Choroid plexus epithelial cell (primary cell): ENCODE measurements at places on chromosomes 6 and 20.
A peak's percentile ranks its signal among the peaks of the same experiment; 100 is the strongest.

GRCh38 chr6:134398453-134398852, 80.5 kb upstream of the SGK1 start:
- DNase-seq, result no peak

DNA sequence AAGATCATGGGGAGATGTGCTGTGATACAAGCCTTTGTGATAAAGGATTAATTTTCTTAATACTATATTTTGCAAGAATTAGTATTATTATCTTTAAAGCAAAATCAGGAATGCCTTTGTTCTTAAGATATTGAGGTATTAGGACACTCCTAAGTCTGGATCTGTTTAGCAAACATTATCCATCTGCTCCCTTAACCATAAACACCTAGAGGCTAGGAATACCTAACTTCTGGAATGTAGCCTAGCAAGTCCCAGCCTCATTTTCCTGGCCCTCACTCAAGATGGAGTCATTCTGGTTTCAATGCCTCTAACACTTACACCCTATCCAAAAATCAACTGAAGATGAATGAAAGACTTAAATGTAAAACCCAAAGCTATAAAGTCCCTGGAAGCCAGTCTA, 106.3 kb upstream of the GJE1 start:
- DNase-seq, result no peak

DNA sequence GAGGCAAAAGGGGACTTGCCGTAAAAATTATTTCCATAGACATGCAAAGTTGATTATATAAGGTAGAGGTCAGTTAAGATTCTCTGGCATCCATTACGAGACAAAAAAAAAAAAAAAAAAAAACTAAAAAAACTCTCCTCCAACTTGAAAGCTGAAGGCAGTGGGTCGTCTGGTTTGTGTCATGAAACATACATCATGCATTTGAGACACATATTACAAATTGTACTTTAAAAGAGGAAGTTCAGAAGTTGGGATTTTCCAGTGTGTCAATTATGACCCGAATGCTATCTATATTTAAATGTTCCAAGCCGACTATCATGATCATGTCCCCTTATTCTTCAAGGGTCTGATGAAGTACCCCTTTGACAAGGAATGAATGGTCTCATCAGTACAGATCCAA, 125.1 kb downstream of the ZNF217 start:
- DNase-seq, result no peak

- DNase-seq, result no peak
These were observed 173.2 kb downstream of the CDH26 start for GRCh38 chr20:60131375-60131774.

GRCh38 chr6:27693766-27694546, 218.2 kb downstream of the OR2B2 start:
- peak; percentile 6 for DNase-seq

GRCh38 chr20:57471496-57472372, 53.2 kb downstream of the CTCFL start:
- no peak for DNase-seq

DNA sequence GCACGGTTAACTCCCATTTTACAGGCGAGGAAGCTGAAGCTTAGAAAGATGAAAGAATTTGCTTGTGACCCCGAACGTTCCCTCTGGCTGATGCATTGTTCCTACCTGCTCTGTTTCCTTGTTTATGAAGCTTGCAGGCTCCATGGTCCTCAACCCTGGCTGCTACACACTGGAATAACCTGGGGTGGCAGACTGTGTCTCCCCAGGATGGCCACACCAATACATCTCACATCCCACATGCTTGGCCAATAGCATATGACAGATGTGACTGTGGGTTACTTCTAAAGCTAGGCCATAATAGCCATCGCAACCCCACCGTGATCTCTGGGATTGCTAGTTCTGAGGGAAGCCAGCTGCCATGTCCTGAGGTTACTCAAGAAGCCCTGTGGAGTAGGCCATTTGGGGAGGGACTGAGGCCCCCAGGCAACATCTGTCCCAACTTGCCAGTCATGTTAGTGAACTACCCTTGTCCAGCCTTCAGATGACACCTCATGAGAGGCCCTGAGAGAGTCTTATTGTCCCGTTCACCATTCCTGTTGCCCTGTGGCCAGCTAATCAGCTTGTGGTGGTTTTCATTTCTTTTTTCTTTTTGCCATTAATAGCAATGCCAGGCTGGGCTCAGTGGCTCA, 6.7 kb upstream of the FAM110A start:
- no peak for DNase-seq

DNA sequence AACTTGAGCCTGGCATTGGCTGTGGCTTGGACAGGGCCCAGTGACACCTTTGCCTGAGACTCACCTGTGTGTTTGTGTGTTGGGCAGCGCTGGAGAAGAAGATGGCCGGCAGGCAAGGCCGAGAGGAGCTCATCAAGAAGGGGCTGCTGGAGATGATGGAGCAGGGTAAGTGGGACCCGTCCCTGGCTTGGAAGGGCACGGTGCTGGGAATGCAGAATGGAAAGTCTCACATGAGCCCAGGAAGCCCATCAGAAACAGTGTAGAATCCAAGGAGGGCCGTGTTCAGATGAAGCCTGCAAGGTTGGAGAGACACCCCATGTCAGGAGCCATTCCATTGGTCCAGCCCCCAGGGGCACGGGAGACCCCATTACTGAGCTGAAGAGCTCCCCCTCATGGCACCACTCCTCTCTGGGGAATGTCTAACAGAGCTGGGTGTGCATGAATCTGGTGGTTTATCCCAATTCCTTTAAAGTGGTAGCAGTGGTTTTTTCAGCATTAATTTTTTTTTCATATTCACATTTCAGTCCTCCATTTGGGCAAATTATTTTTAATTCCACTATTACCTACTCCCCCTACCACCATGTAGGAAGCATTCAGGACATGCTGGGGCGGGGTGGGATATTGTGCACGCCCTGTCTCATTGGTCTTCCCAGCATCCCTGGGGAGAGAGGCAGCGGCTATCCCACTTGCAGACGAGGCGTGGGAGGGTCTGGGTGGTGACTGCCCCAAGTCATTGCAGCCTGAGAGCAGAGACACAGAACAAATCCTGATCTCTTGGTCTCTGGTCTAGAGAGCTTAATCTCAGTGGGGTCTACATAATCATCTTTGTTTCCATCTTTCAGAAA, 143.6 kb downstream of the PHACTR3 start:
- DNase-seq, result no peak

DNA sequence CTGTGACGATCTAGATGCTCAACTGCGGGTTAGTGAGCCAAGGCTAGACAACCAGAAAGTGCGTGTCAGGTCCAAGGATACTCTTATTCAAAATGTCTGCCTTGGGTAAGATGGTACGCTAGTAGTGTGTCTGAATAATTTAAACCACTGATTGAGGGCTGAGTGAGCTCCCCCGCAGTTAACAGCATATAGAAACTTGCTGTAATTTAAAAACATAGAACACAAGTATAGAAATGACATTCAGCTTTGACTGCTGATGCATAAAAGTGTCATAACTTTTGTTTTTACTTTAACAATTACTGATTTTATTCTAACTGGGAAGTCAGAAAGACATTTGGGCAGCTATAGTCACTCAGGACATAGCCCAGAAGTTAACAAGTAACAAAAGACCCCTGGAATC, 45.6 kb upstream of the SLC22A1 start:
- no peak for DNase-seq

GRCh38 chr6:80021591-80021990, 17.1 kb downstream of the TTK start:
- DNase-seq, result no peak
